CD8-positive, alpha-beta memory T cell (primary cell): ENCODE measurements at places on chromosomes 6 and 20. TPM values are rescaled to one million over a fixed set of nuclear protein-coding genes. Genes with fewer than 3 reads are reported as not detected.
A peak's percentile ranks its signal among the peaks of the same experiment; 100 is the strongest.

DNA sequence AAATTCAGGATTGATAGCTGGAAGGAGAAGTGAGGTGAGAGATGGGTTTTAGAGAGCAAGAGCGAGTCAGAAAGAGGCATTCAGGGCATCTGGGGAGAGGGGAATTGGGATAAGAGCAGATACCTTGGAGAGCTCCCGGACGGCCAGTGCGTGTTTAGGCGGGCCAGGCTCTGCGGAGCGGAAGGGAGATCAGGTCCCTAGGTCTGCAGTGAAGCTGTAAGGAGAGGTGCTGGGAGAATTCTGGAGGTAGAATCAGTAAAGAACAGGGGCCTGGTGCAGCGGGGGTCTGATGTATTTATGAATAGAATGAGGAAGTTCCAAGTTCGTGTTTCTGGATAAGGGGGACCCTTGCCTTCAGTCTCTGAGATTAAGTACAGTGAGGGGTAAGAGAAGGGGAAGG lies 47.4 kb upstream of the FAM83D start:
- H3K36me3 ChIP-seq, result no peaks in the 10 kb centered on the region
- peaks cover 54% of the 10 kb centered on the region for H3K4me1 ChIP-seq
- no peak overlapping the region for H3K4me3 ChIP-seq
- H3K27ac ChIP-seq, result no peak overlapping the region

Gene VGLL2
- not detected for total RNA-seq

Gene DTNBP1
- 15.5 TPM for total RNA-seq

DNA sequence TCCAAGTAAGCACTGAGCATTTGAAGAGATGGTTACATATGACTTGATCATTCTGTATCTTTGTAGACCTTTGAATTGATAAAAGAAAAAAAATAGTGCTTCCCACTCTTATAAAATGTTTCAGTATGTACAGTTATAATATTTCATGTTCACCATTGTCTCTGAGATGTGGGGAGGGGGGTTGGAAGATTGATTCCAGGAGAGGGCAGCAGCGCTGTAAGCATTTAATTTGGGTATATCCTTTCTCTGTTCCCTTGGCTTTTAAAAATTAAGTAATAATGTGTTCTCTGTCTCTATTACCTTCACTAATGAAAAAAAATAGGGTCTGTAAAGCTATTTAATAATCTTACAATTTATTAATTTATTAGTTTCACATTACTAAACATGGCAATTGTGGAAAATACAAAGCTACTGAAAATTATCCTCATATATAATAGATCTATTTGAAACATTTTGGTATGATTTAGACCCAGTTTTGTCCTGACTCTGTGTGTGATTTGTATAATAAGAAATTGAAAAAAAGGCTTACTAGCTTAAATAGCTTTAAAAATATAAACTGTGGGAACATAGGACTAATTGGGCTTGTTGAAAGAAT lies 341.2 kb downstream of the CDKAL1 start:
- H3K4me1 ChIP-seq, result no peaks in the 10 kb centered on the region
- H3K27me3 ChIP-seq, result no peaks in the 10 kb centered on the region
- DNase-seq, result no peak
- no peaks in the 10 kb centered on the region for H3K36me3 ChIP-seq
- no peak overlapping the region for H3K27ac ChIP-seq
- no peak overlapping the region for H3K4me3 ChIP-seq

- no peak overlapping the region for H3K27ac ChIP-seq
- H3K27me3 ChIP-seq, result no peaks in the 10 kb centered on the region
- H3K4me3 ChIP-seq, result no peak overlapping the region
- peaks cover 12% of the 10 kb centered on the region for H3K4me1 ChIP-seq
- H3K36me3 ChIP-seq, result no peaks in the 10 kb centered on the region
- DNase-seq, result no peak
Observed at GRCh38 chr6:137261761-137262160, 42.6 kb upstream of the IFNGR1 start.

Gene SLC35D3
- not detected for total RNA-seq

DNA sequence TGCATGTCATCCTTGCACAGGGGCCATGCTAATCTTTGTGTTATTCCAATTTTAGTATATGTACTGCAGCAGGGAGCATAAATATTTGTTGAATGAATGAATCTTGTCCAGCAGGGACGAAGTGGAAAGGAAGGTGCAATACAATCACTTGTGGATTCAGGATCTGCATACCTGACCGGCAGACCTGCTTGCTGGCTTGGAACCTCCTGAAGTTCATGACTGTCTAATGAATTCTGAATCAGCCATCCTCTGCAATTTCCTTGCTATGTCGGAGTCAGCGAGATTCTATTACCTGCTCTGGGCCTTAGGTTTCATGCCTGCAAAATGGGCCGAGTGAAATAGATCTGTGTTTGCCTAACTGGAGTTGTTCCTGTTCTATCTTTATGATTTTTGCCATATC lies 17.4 kb upstream of the NCOA3 start:
- H3K4me1 ChIP-seq, result peaks cover 15% of the 10 kb centered on the region
- no peaks in the 10 kb centered on the region for H3K36me3 ChIP-seq

DNA sequence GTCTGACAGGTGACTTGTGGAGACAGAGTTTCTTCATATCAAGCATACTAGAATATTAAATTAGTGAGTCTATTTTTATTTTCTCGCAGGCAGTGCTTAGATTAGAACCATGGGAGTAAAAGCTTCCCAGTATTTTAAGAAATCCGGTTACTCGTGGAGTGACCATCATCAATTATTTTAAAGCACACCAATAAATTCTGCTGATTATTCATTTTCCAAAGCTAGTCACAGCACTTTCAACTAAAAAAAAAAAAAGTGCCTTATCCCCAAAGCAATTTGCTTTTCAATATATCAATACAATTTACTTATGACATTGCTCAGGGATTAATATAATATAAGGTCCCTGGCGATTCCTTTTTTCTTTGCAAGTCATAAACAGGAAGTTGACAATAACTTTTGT lies 26.3 kb upstream of the OLIG3 start:
- H3K27me3 ChIP-seq, result peaks cover 17% of the 10 kb centered on the region
- H3K4me3 ChIP-seq, result no peak overlapping the region
- H3K4me1 ChIP-seq, result no peaks in the 10 kb centered on the region
- DNase-seq, result no peak
- no peaks in the 10 kb centered on the region for H3K36me3 ChIP-seq
- no peak overlapping the region for H3K27ac ChIP-seq

DNA sequence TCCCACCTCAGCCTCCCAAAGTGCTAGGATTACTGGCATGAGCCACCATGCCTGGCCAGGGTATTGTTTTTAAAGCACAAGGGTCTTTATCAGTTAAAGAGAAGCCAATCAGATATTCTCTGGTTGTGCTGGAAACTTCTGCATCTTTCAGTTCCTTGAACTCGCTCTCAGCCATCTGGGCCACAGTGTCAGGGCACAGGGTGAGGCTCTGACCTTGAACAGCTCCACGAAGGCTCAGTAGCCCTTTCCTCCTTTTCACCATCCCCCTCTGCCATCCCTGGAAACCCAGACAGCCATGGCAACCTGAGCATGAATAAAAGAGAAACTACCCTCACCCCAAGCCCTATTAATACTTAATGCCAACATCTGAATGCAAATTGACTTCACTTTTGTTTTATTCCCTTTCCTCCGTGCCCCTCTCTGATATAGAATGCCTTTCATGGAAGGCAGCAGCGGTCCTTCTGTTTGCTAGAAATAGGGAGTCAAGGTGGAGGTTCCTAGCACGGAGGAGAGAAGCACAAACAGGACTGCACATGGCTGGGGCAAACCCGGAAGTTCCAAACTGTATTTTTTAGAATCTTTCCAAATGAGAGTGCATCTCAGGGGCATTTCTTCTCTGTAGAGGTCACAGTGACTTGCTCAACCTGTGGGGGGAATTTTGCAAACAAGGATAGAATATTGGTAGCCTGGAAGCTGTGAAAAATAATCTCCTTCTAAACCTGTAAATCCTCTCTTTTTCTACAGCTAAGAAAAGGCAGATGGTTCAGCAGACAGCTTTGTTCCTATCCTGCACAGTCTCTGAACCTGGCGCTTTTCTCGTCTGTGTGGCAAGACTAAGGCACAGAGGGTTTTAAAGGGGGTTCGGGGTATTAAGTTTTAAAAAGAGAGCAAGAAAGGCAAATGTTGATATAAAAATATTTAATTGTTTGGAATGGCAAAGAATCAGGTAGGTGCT lies 176.4 kb upstream of the RREB1 start:
- no peak overlapping the region for H3K4me3 ChIP-seq
- no peaks in the 10 kb centered on the region for H3K36me3 ChIP-seq
- H3K27me3 ChIP-seq, result no peaks in the 10 kb centered on the region
- DNase-seq, result no peak

GRCh38 chr6:108501559-108501958 lies 59.2 kb upstream of the FOXO3 start:
- H3K4me1 ChIP-seq, result no peaks in the 10 kb centered on the region
- H3K27me3 ChIP-seq, result no peaks in the 10 kb centered on the region

- no peak overlapping the region for H3K4me3 ChIP-seq
- H3K27me3 ChIP-seq, result no peaks in the 10 kb centered on the region
- no peak for DNase-seq
- no peak overlapping the region for H3K27ac ChIP-seq
- no peaks in the 10 kb centered on the region for H3K36me3 ChIP-seq
Observed at GRCh38 chr6:128368213-128368944, 152.0 kb downstream of the PTPRK start.

Gene TULP4
- total RNA-seq, result 26.9 TPM

Gene TREML2
- 0.95 TPM for total RNA-seq

DNA sequence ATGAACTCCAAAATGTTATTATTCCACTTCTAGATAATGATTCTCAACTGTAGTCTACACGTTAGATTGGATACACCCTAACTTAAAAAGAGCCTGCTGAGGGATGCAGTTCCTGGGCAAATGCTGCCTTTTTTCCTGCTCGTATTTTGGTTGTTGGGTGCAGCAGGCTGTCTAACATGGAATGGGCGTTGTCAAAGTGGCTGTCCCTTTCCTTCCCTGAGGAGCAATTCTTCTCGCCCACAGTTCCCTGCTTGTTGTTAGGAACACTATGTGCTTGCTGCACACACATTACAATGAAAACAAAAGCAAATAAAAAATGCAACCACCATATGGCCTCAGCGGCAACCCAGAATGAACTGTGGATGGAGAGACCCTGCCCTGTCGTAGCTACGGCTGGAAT lies 1.7 kb upstream of the ADGRF5 start:
- H3K4me3 ChIP-seq, result no peak overlapping the region
- no peaks in the 10 kb centered on the region for H3K27me3 ChIP-seq

Gene TPBG
- total RNA-seq, result not detected

GRCh38 chr6:31180500-31180899 lies 10.0 kb upstream of the POU5F1 start:
- no peaks in the 10 kb centered on the region for H3K36me3 ChIP-seq
- H3K27me3 ChIP-seq, result no peaks in the 10 kb centered on the region
- peak; percentile 71 for DNase-seq
- no peak overlapping the region for H3K27ac ChIP-seq
- no peaks in the 10 kb centered on the region for H3K4me1 ChIP-seq
- H3K4me3 ChIP-seq, result peak overlapping the region; percentile 56

GRCh38 chr20:57738484-57738883 lies 28.7 kb upstream of the PMEPA1 start:
- DNase-seq, result no peak
- H3K4me1 ChIP-seq, result no peaks in the 10 kb centered on the region

DNA sequence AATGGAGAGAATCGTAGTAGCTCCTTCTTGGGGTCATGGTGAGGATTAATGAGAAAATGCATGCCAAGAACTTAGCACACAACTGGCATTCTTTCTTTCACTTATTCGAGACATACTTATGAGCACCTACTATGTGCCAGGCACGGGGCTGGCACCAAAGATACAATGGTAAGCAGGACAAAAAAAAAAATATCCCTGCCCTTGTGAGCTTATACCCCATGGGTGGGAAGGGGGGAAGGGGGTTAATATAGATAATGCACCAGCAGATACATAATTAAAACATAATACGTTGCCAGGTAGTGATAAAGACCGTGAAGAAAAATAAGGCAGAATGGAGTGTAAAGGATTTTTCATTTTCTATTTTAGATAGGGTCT lies 8.3 kb downstream of the SLC13A3 start:
- no peaks in the 10 kb centered on the region for H3K4me1 ChIP-seq
- no peak overlapping the region for H3K27ac ChIP-seq
- H3K36me3 ChIP-seq, result no peaks in the 10 kb centered on the region
- no peak for DNase-seq
- H3K27me3 ChIP-seq, result no peaks in the 10 kb centered on the region

DNA sequence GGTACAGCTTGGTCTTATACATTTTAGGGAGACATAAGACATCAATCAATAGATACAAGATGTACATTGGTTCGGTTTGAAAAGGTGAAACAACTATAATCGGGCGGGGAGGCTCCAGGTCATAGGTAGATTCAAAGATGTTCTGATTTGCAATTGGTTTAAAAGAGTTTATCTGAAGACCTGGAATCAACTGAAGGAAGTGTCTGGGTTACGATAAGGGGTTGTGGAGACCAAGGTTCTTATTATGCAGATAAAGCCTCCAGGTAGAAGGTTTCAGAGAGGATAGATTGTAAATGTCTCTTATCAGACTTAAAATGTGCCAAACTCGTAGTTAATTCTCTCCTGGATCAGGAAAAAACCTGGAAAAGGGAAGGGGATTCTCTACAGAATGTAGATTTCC lies 5.9 kb upstream of the SERPINB6 start:
- no peak overlapping the region for H3K27ac ChIP-seq
- no peak for DNase-seq
- H3K4me1 ChIP-seq, result peaks cover 4% of the 10 kb centered on the region
- H3K4me3 ChIP-seq, result no peak overlapping the region
- no peaks in the 10 kb centered on the region for H3K36me3 ChIP-seq

Gene WFDC12
- not detected for total RNA-seq

- no peaks in the 10 kb centered on the region for H3K36me3 ChIP-seq
- no peak overlapping the region for H3K27ac ChIP-seq
- no peaks in the 10 kb centered on the region for H3K4me1 ChIP-seq
- H3K4me3 ChIP-seq, result no peak overlapping the region
Observed at GRCh38 chr6:15458021-15458459, 204.8 kb downstream of the DTNBP1 start.

- H3K4me1 ChIP-seq, result no peaks in the 10 kb centered on the region
- peaks cover 2% of the 10 kb centered on the region for H3K27me3 ChIP-seq
- DNase-seq, result no peak
- H3K4me3 ChIP-seq, result no peak overlapping the region
- no peaks in the 10 kb centered on the region for H3K36me3 ChIP-seq
Observed at GRCh38 chr6:51953246-51953645, 134.2 kb downstream of the PKHD1 start.

GRCh38 chr6:3835785-3836184 lies 13.4 kb upstream of the FAM50B start:
- no peak overlapping the region for H3K27ac ChIP-seq
- H3K4me3 ChIP-seq, result no peak overlapping the region
- no peaks in the 10 kb centered on the region for H3K36me3 ChIP-seq
- no peaks in the 10 kb centered on the region for H3K4me1 ChIP-seq
- DNase-seq, result no peak
- no peaks in the 10 kb centered on the region for H3K27me3 ChIP-seq
